Stimulated activated CD4-positive, alpha-beta T cell treated with anti-CD3 and anti-CD28 coated beads, Interleukin-12 subunit alpha, Interleukin-12 subunit beta, amount 100 ng/mL, for 48 hours (primary cell): ENCODE measurements at places on chromosomes 7 and 10.

DNA sequence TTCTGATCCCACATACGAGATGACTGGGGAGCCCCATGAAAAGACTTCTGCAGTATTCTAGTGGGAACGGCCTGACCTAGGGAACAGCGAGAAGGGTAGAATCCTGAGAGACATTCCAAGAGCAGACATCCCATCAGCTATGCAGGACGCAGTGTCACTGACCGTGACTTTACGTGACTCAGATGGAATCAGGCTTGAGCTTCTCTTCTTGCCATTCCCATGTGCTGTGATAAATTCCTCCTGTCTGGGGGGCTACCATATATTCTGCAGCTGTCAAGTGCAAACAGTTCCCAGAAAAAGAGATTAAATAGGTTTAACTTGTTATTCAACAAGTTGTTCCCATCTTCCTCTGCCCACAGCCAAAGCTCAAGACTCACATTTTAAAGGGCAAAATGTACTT lies 73.1 kb upstream of the PDE1C start:
- DNase-seq = no peak

- DNase-seq = no peak
Measured at GRCh38 chr10:61682323-61682722, 19.6 kb downstream of the CABCOCO1 start.

DNA sequence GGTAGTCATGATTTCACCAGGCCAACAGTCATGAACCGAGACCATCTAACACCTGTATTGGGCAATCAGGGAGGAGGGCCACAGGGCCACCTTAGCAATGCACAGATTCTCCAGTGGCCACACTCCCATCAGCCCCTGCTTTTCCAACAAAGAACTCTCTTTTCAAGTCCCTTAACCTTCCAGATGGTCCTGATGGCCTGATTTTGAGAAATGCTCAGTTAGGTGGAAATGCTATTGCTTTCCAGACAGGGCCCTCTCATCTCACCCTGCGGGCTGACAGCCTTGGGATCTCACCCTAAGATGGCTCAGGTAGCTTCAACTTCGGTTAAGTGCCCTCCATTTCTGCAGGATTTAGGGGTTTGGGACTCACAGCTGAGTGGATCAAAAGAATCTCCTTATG lies 131.9 kb upstream of the PRR15 start:
- no peak for DNase-seq

GRCh38 chr7:156192921-156193320 lies 380.7 kb upstream of the SHH start:
- DNase-seq = no peak

GRCh38 chr10:120415709-120416330 lies 41.2 kb upstream of the PLPP4 start:
- DNase-seq = no peak

DNA sequence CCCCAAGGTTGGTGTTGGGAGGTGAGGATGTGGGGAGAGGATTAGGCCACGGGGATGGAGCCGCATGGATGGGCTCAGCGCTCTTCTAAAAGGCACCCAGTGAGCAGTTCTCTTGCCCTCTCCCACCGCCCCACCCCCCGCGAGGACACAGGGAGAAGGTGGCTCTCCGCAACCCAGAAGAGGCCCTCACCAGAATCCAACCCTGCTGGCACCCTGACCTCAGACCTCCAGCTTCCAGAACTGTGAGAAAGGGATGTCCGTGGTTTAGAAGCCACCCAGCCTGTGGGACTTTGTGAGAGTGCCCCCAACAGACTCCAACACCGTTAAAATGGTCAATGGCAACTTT lies 242.8 kb upstream of the PPP2R2D start:
- DNase-seq = no peak

- DNase-seq = no peak
Measured at GRCh38 chr7:107446988-107447387, 22.9 kb upstream of the GPR22 start.
